ENCODE measurements at places on chromosomes 12 and 14. TPM values are rescaled to one million over a fixed set of nuclear protein-coding genes. Genes with fewer than 3 reads are reported as not detected.

FITM1 gene
- 1.5 TPM for polyA plus RNA-seq

EIF2S1 gene
- 92.2 TPM for polyA plus RNA-seq

NPC2 gene
- polyA plus RNA-seq = 302 TPM

ARMH4 gene
- polyA plus RNA-seq = 73.6 TPM

GLS2 gene
- polyA plus RNA-seq = 1.7 TPM

ERP29 gene
- polyA plus RNA-seq = 171 TPM

DPY19L2 gene
- 99.4 TPM for polyA plus RNA-seq

SLC17A8 gene
- polyA plus RNA-seq = 0.22 TPM

TPH2 gene
- not detected for polyA plus RNA-seq

AQP2 gene
- 216 TPM for polyA plus RNA-seq

KCNJ8 gene
- polyA plus RNA-seq = 16.9 TPM

STYX gene
- 17.4 TPM for polyA plus RNA-seq

SIX4 gene
- polyA plus RNA-seq = 8.7 TPM

KRT72 gene
- polyA plus RNA-seq = not detected

SERPINA1 gene
- 98.5 TPM for polyA plus RNA-seq

MRPL42 gene
- 82.0 TPM for polyA plus RNA-seq

ATP5F1B gene
- 1,051 TPM for polyA plus RNA-seq

EXD2 gene
- 34.2 TPM for polyA plus RNA-seq

IGF1 gene
- 4.1 TPM for polyA plus RNA-seq

NRL gene
- polyA plus RNA-seq = 2.8 TPM

ALX1 gene
- 27.6 TPM for polyA plus RNA-seq

PDE3A gene
- 22.4 TPM for polyA plus RNA-seq

CELA1 gene
- not detected for polyA plus RNA-seq

GPRC5D gene
- 0.30 TPM for polyA plus RNA-seq

MYG1 gene
- polyA plus RNA-seq = 59.8 TPM

PLEKHG7 gene
- polyA plus RNA-seq = 0.30 TPM

TRIM9 gene
- 1.0 TPM for polyA plus RNA-seq

FGF23 gene
- polyA plus RNA-seq = not detected

PUS1 gene
- 21.6 TPM for polyA plus RNA-seq

ERBB3 gene
- 108 TPM for polyA plus RNA-seq

GPRC5A gene
- polyA plus RNA-seq = 6.8 TPM

TMTC2 gene
- polyA plus RNA-seq = 32.8 TPM

KRT77 gene
- polyA plus RNA-seq = not detected

FGF6 gene
- polyA plus RNA-seq = not detected

DLST gene
- 135 TPM for polyA plus RNA-seq

SYCP3 gene
- polyA plus RNA-seq = 1.5 TPM
